B cell (primary cell): ENCODE measurements at places on chromosomes 7 and 10. TPM values are rescaled to one million over a fixed set of nuclear protein-coding genes. Genes with fewer than 3 reads are reported as not detected.
A peak's percentile ranks its signal among the peaks of the same experiment; 100 is the strongest.

The PRKAG2 gene
- 22.1 and 26.2 TPM in 2 replicates for polyA plus RNA-seq

The CCM2 gene
- polyA plus RNA-seq: 201 and 205 TPM in 2 replicates

DNA sequence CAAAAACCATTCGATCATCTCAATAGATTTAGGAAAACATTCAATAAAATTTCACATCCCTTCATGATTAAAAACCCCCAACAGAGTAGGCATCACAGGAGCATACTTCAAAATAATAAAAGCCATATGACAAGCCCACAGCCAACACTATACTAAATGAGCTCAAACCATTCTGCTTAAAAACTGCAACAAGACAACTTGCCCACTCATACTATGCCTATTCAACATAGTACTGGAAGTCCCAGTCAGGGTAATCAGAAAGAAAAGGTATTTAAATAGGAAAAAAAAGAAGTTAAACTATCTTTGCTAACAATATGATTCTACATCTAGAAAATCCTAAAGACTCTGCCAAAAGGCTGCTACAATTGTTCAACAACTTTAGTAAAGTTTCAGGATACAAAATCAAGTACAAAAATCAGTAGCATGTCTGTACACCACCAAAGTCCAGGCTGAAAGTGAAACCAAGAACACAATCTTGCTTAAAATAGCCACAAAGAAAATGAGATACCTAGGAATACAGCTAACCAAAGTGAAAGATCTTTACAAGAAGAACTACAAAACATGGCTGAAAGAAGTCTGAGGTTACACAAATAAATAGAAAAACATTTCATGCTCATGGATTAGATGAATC, 882.6 kb downstream of the GRM8 start:
- no peak overlapping the region for H3K4me3 ChIP-seq
- no peak for DNase-seq
- H3K27ac ChIP-seq: no peak overlapping the region

GRCh38 chr7:45160417-45160881, 2.9 kb downstream of the RAMP3 start:
- no peak overlapping the region for H3K27ac ChIP-seq
- no peaks in the 10 kb centered on the region for H3K36me3 ChIP-seq
- peaks cover 42% of the 10 kb centered on the region for H3K27me3 ChIP-seq
- no peak for DNase-seq
- no peak overlapping the region for H3K4me3 ChIP-seq
- peaks cover 12% of the 10 kb centered on the region for H3K4me1 ChIP-seq

GRCh38 chr10:90969121-90969534, 48.2 kb upstream of the ANKRD1 start:
- no peak overlapping the region for H3K4me3 ChIP-seq
- H3K36me3 ChIP-seq: no peaks in the 10 kb centered on the region
- no peak for DNase-seq

DNA sequence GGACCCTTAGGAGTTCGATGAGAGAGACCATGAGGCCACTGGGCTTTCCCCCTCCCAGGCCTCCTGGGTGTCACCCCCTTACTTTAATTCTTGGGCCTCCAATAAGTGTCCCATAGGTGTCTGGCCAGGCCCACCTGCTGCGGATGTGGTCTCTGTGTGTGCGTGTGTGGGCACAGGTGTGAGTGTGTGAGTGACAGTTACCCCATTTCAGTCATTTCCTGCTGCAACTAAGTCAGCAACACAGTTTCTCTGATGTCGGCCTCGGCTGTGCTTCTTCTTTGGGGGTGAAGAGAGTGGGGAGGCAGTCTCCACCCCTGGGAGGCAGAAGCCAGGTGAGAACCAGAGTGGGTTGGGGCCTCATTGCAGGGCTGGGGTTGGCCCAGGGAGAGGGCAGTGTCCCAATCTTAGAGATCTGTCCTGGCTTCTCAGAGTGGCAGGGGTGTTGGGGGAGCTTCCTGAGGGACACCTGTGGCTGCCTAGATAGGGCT, 1.5 kb downstream of the PVRIG start:
- H3K4me3 ChIP-seq: peak overlapping the region; percentile 63
- H3K27me3 ChIP-seq: no peaks in the 10 kb centered on the region
- DNase-seq: peak; percentile 84
- H3K4me1 ChIP-seq: peaks cover 42% of the 10 kb centered on the region
- peak overlapping the region; percentile 100 for H3K27ac ChIP-seq
- H3K36me3 ChIP-seq: peaks cover 11% of the 10 kb centered on the region

- no peak for DNase-seq
- H3K27ac ChIP-seq: peak overlapping the region; percentile 95
- H3K4me3 ChIP-seq: peak overlapping the region; percentile 99
- no peaks in the 10 kb centered on the region for H3K36me3 ChIP-seq
- no peaks in the 10 kb centered on the region for H3K27me3 ChIP-seq
Measured at GRCh38 chr7:23105086-23105643, 420 bp upstream of the KLHL7 start.

DNA sequence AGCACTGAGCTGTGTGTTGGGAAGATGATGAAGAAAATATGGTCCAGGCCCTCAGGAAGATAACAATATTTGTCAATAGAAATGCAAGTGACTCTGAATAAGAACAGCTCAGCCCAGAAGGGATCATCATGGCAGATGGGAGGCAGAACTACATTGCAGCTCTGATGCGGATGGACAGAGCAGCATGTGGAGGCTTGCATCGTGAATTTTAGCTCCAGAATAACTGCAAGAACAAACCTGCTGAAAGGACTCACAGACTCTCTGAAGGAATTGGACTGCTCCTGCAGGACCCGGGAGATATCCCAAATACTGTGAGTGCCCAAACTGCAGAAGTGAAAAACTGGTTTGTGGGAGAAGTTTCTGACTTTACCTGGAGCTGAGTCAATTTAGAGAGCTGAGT, 80.6 kb upstream of the LAMB4 start:
- no peaks in the 10 kb centered on the region for H3K36me3 ChIP-seq
- peaks cover 9% of the 10 kb centered on the region for H3K4me1 ChIP-seq
- DNase-seq: no peak
- no peaks in the 10 kb centered on the region for H3K27me3 ChIP-seq

GRCh38 chr10:23065181-23065948, 30.0 kb upstream of the MSRB2 start:
- no peak overlapping the region for H3K27ac ChIP-seq
- no peaks in the 10 kb centered on the region for H3K4me1 ChIP-seq
- H3K4me3 ChIP-seq: no peak overlapping the region

GRCh38 chr7:158648787-158649186, 55.8 kb downstream of the NCAPG2 start:
- H3K4me3 ChIP-seq: no peak overlapping the region
- DNase-seq: no peak
- H3K36me3 ChIP-seq: peaks cover 4% of the 10 kb centered on the region
- no peaks in the 10 kb centered on the region for H3K4me1 ChIP-seq

GRCh38 chr7:33998476-33998875, 93.1 kb downstream of the BMPER start:
- no peak overlapping the region for H3K4me3 ChIP-seq
- no peaks in the 10 kb centered on the region for H3K36me3 ChIP-seq
- H3K27ac ChIP-seq: no peak overlapping the region
- H3K4me1 ChIP-seq: no peaks in the 10 kb centered on the region
- H3K27me3 ChIP-seq: no peaks in the 10 kb centered on the region
- no peak for DNase-seq

DNA sequence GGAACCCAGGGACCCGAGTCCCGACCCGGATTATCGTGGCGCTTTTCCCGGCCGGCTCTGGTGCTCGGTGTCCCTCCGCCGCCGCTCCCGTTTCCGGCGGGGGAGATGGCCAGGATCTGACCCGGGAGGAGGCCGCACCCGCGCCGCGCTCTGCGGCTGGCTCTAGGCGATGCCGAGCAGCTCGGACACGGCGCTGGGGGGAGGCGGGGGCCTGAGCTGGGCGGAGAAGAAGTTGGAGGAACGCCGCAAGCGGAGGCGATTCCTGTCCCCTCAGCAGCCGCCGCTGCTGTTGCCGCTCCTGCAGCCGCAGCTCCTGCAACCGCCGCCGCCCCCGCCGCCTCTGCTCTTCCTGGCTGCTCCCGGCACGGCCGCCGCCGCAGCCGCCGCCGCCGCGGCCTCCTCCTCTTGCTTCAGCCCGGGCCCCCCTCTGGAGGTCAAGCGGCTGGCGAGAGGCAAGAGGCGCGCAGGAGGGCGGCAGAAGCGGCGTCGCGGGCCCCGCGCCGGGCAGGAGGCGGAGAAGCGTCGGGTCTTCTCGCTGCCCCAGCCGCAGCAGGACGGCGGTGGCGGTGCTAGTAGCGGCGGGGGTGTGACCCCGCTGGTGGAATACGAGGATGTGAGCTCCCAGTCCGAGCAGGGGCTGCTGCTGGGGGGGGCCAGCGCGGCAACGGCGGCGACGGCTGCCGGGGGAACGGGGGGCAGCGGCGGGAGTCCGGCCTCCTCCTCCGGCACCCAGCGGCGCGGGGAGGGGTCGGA, 593 bp downstream of the CDK13 start:
- H3K4me3 ChIP-seq: peak overlapping the region; percentile 91
- DNase-seq: peak; percentile 66
